ENCODE measurements at places on chromosomes 16 and 17.

DNA sequence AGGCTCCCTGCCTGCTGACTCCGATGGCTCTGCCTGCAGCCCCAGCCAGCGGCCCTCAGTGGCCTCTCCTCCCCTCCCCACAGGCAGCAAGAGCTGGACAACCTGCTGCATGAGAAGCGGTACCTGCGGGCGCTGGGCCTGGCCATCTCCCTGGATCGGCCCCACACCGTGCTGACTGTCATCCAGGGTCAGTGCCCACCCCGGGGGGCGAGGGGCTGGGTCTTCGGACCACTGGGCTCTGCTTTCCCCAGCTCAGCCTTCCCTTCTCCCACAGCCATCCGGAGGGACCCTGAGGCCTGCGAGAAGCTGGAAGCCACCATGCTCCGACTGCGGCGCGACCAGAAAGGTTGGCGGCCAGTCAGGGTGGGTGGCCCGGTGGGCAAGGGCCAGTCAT, 3.4 kb downstream of the NOXO1 start:
- DNase-seq: no peak

DNA sequence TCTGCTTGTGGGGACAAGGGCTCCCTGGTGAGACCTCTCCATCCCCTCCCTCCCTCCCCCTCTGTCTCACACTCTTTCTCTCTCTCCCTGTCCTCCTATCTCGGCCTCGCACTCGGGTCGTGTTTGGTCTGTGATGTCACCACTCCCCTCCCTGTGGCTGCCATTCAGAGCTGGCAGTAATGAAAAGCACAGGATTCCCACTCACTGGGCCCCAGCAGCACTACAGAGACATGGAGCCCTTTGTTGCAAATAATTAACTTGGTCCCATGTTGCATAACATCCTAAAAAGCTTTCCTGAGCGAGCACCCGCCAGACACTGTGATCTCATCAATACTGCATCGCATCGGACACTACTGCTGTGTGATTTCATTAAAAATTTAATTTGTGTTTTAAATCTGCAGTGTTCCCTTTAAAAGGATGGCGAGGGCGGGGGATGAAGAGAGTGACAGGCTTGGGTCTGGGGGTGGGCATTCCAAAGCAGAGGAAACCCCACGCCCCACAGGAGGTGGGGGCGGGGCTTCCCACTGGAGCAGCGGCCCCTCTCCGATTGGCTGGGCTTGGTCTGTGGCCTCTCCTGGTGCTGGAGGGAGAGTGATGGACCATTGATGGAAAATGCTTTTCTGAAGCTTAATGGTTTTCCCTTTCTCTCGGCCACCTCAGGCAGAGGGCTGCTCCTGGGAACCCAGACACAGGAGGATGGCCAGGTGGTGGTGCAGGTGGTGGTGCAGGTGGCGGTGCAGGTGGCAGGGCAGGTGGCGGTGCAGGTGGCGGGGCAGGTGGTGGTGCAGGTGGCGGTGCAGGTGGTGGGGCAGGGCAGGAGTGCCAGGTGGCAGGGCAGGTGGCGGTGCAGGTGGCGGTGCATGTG, 15.3 kb upstream of the NPTX1 start:
- DNase-seq: no peak

- DNase-seq: no peak
These were observed 8.0 kb downstream of the CACNA1H start for GRCh38 chr16:1160773-1161348.

DNA sequence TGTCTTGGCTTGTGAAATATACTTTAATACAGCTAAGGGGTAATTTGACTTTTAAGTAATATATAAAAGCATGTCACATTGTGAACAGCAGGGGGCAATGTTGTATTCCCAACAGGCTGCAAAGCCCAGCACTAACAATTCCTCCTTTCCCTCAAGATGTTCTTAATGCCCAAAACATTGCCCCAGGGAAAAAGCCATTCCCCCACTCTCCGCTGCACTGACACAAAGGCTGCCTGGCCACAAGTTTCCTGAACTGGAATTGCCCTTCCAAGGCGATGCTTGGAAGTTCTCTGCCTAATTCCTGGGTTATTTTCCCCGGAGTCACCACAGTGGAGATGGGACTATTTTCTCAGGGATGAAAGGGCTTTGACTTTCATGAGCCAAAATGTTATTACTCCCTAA, 27.2 kb downstream of the CLEC16A start:
- no peak for DNase-seq

All from cortex of kidney (tissue), 1 donor.